ENCODE measurements at places on chromosomes 3 and 15. TPM values are rescaled to one million over a fixed set of nuclear protein-coding genes. Genes with fewer than 3 reads are reported as not detected.

SPATA12 gene
- total RNA-seq, result 0.08 TPM

ZNF620 gene
- 5.4 TPM for total RNA-seq

THPO gene
- total RNA-seq, result 1.8 TPM

CFAP20DC gene
- 2.6 TPM for total RNA-seq

ACP3 gene
- total RNA-seq, result 7.7 TPM

ZBTB20 gene
- total RNA-seq, result 20.5 TPM

UBE2E2 gene
- total RNA-seq, result 51.1 TPM

COL8A1 gene
- total RNA-seq, result 2.4 TPM

LMLN gene
- total RNA-seq, result 2.6 TPM

UQCRC1 gene
- 352 TPM for total RNA-seq

GOLGA8Q gene
- not detected for total RNA-seq

ZPLD1 gene
- total RNA-seq, result 0.12 TPM

CHDH gene
- total RNA-seq, result 30.1 TPM

PPP2R3A gene
- 20.2 TPM for total RNA-seq

KCTD6 gene
- 19.8 TPM for total RNA-seq

GOLGA6L22 gene
- total RNA-seq, result not detected

LRRC15 gene
- not detected for total RNA-seq

TM4SF18 gene
- total RNA-seq, result 1.7 TPM

TM4SF1 gene
- 164 TPM for total RNA-seq

LRRC2 gene
- 0.28 TPM for total RNA-seq

UCN2 gene
- total RNA-seq, result 0.08 TPM

HRH1 gene
- 2.9 TPM for total RNA-seq

POLQ gene
- total RNA-seq, result 1.4 TPM

HYKK gene
- 3.6 TPM for total RNA-seq

CD86 gene
- not detected for total RNA-seq

PLA2G4F gene
- total RNA-seq, result 1.1 TPM

MYZAP gene
- 20.3 TPM for total RNA-seq

RTP1 gene
- not detected for total RNA-seq

TNNC1 gene
- 15.0 TPM for total RNA-seq

FBXW12 gene
- not detected for total RNA-seq

IQSEC1 gene
- total RNA-seq, result 24.7 TPM

IQCF5 gene
- not detected for total RNA-seq

ANKDD1A gene
- 3.6 TPM for total RNA-seq

CAMKV gene
- 3.5 TPM for total RNA-seq

ACAP2 gene
- total RNA-seq, result 47.4 TPM

LYSMD2 gene
- total RNA-seq, result 5.1 TPM

MEX3B gene
- total RNA-seq, result 10.0 TPM

NME9 gene
- not detected for total RNA-seq

DNAJB8 gene
- total RNA-seq, result not detected
